ENCODE measurements at places on chromosomes 5 and 9.

GRCh38 chr5:137902408-137903133 is 13.3 kb downstream of the PKD2L2 start:
- no peak for DNase-seq

- DNase-seq: no peak
Measured at GRCh38 chr9:105670315-105670714, 8.1 kb downstream of the TAL2 start.

GRCh38 chr9:95623640-95624039 is 106.9 kb upstream of the PTCH1 start:
- DNase-seq: no peak

DNA sequence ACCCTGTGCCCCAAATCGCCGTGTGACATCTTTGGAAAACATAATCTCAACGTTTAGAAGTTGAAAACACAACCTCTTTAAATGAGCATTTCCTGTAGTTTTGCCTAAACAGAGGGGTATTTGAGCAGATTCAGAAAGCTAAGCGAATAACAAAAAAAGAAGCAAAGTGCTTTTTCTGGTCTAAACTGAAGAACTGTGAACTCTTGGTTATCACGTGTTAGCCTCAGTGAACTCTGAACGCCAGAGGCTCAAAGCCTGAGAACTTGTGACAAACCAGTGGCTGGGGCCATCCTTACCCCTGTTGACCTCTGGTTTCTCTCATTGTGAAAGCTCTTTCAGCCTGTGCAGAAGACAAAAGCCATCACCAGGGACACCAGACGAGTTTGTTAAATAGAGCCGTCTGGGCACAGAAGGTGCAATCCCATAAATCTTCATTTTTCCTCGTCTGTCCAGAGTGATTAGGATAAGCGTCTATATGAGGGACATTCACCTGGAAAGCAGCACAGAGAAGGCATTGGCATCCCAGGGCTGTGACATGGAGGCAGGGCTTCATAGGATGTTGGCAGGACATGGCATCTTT is 61.4 kb upstream of the ICE1 start:
- DNase-seq: no peak

GRCh38 chr9:78592811-78593210 is 295.9 kb downstream of the PSAT1 start:
- no peak for DNase-seq
